Thymus (tissue), 14 donors: ENCODE measurements at places on chromosomes 2 and 18. TPM values are rescaled to one million over a fixed set of nuclear protein-coding genes. Genes with fewer than 3 reads are reported as not detected.

DNA sequence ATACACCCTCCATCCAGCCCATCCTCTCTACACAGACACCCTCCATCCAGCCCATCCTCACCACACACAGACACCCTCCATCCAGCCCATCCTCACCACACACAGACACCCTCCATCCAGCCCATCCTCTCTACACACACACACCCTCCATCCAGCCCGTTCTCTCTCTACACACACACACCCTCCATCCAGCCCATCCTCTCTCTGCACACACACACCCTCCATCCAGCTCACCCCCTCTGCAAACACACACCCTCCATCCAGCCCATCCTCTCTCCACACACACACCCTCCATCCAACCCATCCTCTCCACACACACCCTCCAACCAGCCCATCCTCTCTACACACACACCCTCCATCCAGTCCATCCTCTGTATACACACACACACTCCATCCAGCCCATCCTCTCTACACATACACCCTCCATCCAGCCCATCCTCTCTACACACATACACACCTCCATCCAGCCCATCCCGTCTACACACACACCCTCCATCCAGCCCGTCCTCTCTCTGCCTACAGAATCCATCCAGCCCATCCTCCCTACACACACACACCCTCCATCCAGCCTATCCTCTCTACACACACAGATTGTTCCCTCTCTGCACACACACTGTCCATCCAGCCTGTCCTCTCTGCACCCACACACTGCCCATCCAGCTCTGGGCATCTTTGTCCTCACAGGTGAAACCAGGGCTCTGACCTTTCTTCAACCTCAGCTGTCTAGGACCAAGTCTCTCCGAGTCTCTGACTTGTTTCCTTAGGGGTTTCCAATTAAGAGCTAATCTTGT lies 81.2 kb downstream of the EIPR1 start:
- H3K4me3 ChIP-seq = no peak overlapping the region
- H3K27ac ChIP-seq = no peak overlapping the region
- DNase-seq = no peak
- H3K27me3 ChIP-seq = no peaks in the 10 kb centered on the region
- H3K4me1 ChIP-seq = no peaks in the 10 kb centered on the region
- H3K36me3 ChIP-seq = no peaks in the 10 kb centered on the region

DNA sequence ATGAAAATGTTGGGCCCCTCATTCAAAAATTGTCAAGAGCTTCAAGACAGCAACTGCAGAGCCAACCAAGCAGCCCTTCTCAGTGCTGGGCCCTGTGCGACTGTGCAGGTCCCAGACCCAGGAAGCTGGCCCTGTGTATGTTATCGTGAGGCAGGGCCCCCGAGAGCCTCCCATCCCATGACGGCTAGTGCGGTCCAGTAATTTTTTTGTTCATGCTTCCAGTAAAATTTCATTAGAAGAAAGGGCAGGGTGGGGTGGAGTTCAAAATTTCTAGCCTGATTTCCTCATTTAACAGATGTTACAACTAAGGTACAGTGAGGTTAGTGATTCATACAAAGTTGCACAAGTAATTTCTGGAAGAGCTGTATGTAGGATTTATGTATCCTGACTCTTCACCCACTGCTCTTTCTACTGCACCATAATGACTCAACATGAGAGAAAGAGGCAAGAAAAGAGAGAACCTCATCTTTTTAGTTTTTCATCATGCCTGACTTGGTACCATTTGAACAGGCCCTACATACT lies 105.5 kb downstream of the ZEB2 start:
- H3K4me1 ChIP-seq = no peaks in the 10 kb centered on the region
- H3K4me3 ChIP-seq = no peak overlapping the region
- H3K36me3 ChIP-seq = no peaks in the 10 kb centered on the region
- no peak overlapping the region for H3K27ac ChIP-seq

STPG4 gene
- 0.14 TPM for total RNA-seq

MAB21L4 gene
- total RNA-seq = 1.1 TPM

DNA sequence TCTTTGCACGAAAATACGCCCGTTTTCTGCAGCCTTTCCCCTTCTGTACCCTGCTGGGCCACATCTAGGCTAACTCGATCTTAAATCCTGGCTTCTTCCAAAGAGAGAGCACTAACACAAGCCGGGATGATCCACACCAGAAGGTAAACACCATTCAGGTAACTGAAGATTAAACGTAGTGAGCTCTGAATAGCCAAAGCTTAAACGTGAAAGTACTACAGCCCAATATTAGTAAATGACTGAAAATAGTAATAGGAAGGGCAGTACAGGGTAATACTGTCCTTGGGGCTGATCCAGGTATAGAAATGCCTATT lies 422 bp upstream of the MRPL53 start:
- H3K27me3 ChIP-seq = no peaks in the 10 kb centered on the region
- peaks cover 39% of the 10 kb centered on the region for H3K36me3 ChIP-seq
- peaks cover 22% of the 10 kb centered on the region for H3K4me1 ChIP-seq
- H3K4me3 ChIP-seq = peak overlapping the region; percentile 61
- DNase-seq = no peak

DNA sequence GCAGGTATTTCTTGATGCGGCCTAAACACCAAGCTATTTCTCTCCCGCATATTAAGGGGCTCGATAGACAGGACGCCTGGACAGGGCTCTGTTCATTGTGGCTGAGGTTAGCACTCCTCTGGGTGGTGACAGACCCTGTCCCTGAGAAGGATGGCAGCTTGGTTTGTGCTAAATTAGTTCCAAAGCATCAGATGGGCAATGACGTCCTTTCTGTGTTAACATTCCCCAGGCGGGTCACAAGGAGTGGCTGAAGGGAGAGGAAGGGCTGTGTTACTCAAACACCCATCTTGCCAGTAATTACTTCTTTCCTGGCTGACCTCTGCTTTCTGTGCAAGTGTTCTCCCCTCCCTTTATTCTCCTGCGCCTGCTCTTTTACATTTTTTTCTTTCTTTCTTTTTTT lies 75.0 kb downstream of the TMEM247 start:
- no peak overlapping the region for H3K4me3 ChIP-seq
- H3K27me3 ChIP-seq = no peaks in the 10 kb centered on the region
- peaks cover 9% of the 10 kb centered on the region for H3K4me1 ChIP-seq
- H3K27ac ChIP-seq = no peak overlapping the region
- no peak for DNase-seq
- peaks cover 20% of the 10 kb centered on the region for H3K36me3 ChIP-seq

INPP5D gene
- total RNA-seq = 26.6 TPM

- no peak overlapping the region for H3K27ac ChIP-seq
- H3K4me3 ChIP-seq = no peak overlapping the region
- H3K4me1 ChIP-seq = no peaks in the 10 kb centered on the region
- no peaks in the 10 kb centered on the region for H3K27me3 ChIP-seq
- no peak for DNase-seq
Observed at GRCh38 chr2:237561221-237561620, 5.2 kb upstream of the PRLH start.

DNA sequence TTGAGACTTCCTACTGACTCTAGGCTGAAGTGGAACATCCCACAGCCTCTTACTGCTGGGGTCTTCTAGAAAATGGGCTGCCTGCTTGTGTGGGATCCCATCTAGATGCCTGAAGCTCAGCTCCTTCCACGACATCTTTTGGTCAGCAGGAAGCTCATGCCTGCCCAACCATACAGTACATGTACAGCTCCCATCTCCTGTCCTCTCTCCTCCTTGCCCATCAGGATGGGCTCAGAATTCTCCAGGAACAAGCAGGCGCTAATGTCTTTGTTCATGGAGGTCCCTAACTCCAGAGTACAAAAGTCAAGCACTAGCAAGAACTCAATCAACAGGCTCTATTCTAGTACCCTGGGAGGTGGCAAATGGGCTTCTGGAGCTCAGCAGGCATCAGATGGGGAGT lies 31.7 kb upstream of the GPR17 start:
- H3K27me3 ChIP-seq = no peaks in the 10 kb centered on the region
- no peak overlapping the region for H3K4me3 ChIP-seq
- no peaks in the 10 kb centered on the region for H3K36me3 ChIP-seq
- peak overlapping the region; percentile 87 for H3K27ac ChIP-seq
- DNase-seq = no peak

DNA sequence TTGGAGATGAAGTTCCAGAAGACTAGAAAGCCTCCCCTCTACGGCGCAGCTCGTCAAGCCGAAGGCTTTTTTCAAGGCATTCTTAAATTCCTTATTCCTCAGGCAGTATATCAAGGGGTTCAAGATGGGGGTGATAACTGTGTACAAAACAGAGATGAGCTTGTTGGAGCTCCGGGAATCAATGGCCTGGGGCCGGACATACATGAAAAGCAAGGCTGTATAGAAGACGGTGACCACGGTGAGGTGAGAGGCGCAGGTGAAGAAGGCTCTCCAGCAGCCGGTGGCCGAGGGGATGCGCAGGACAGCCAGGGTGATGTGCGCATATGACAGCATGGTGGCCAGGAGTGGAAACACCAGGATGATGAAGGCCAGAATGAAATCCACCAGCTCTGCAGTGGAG lies 8.2 kb downstream of the OR6B3 start:
- no peak overlapping the region for H3K4me3 ChIP-seq
- H3K27me3 ChIP-seq = no peaks in the 10 kb centered on the region
- DNase-seq = no peak
- no peak overlapping the region for H3K27ac ChIP-seq

ANKRD62 gene
- not detected for total RNA-seq

GRCh38 chr2:137173463-137173862 lies 408.1 kb downstream of the THSD7B start:
- H3K27ac ChIP-seq = no peak overlapping the region
- DNase-seq = no peak
- H3K36me3 ChIP-seq = no peaks in the 10 kb centered on the region
- H3K4me1 ChIP-seq = no peaks in the 10 kb centered on the region
- no peaks in the 10 kb centered on the region for H3K27me3 ChIP-seq
- no peak overlapping the region for H3K4me3 ChIP-seq

AFG3L2 gene
- 34.3 TPM for total RNA-seq

PTPRN gene
- 0.14 TPM for total RNA-seq

SLC35G4 gene
- total RNA-seq = not detected

DNA sequence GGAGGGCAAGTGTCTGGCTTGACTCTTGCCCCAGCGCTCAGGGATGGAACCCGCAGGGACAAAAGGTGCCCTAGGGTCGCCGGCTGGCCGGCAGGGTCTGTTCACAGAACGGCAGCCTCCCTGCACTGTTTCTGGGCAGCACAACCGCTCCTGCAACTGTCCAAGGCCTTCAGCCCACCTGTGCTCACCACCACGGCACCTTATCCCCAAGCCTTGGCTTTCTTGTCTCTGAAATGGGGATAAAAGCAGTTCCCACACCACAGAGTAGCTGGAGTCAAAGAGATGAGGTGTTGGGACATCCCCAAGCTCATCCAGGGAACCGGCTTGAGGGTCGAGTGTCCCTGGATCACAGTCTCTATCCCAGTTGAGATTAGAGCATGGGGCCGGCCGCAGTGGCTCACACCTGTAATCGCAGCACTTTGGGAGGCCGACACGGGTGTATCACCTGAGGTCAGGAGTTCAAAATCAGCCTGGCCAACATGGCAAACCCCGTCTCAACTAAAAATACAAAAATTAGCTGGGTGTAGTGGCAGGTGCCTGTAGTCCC lies 4.7 kb downstream of the SNORC start:
- H3K4me3 ChIP-seq = no peak overlapping the region
- no peak for DNase-seq
- H3K27me3 ChIP-seq = peaks cover 22% of the 10 kb centered on the region
- no peaks in the 10 kb centered on the region for H3K36me3 ChIP-seq

DNA sequence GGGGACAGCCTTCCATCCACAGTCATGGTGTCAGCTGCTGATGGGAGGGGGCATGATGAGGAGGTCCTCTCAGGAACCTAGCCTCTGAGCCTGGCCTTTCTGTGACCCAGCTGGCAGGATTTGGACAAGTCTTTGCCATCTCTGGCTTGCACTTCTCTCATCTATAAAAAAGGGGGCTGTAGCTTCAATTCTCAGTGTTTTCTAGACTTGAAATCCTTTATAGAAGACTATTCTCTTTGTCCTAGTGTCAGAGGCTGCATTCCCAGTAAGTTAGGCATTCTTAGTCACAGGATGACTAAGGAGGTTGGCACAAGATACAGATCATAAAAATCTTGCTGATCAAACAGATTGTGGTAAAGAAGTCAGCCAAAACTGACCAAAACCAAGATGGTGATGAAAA lies 958.5 kb downstream of the CNTNAP5 start:
- DNase-seq = no peak
- H3K4me3 ChIP-seq = no peak overlapping the region

- peaks cover 7% of the 10 kb centered on the region for H3K4me1 ChIP-seq
- peak; percentile 28 for DNase-seq
- H3K27ac ChIP-seq = peak overlapping the region; percentile 87
Observed at GRCh38 chr2:97995026-97995733, 568 bp downstream of the TMEM131 start.

WNT6 gene
- 0.14 TPM for total RNA-seq

- no peak overlapping the region for H3K4me3 ChIP-seq
- DNase-seq = no peak
- no peaks in the 10 kb centered on the region for H3K27me3 ChIP-seq
- H3K27ac ChIP-seq = no peak overlapping the region
- H3K36me3 ChIP-seq = no peaks in the 10 kb centered on the region
Observed at GRCh38 chr2:223247136-223247535, 195.1 kb downstream of the KCNE4 start.

DNA sequence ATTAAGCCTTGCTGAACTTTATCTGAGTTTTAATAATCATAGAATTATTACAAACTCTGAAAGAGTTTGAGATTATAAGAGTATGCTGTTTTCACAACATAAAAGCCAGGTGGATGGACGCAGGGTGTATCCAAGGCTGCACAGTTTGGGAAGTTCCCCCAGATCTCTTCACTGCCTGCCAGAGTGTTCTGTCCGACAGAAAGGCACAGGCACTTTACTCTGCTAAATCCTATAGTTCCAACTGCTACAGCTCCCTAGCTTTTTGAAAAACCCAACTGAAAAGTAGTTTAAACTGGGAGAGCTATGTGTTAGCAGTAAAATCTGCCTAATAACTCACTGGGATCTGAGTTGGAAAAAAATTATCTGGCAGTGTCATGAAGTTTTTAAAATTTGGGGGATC lies 38.0 kb downstream of the MFSD6 start:
- no peaks in the 10 kb centered on the region for H3K36me3 ChIP-seq
- no peaks in the 10 kb centered on the region for H3K27me3 ChIP-seq
- no peak overlapping the region for H3K4me3 ChIP-seq
- H3K27ac ChIP-seq = no peak overlapping the region

GRCh38 chr2:8550481-8550880 lies 131.4 kb upstream of the ID2 start:
- no peak overlapping the region for H3K4me3 ChIP-seq
- no peak for DNase-seq
- no peaks in the 10 kb centered on the region for H3K27me3 ChIP-seq
- H3K36me3 ChIP-seq = no peaks in the 10 kb centered on the region
- H3K4me1 ChIP-seq = peaks cover 40% of the 10 kb centered on the region

DNA sequence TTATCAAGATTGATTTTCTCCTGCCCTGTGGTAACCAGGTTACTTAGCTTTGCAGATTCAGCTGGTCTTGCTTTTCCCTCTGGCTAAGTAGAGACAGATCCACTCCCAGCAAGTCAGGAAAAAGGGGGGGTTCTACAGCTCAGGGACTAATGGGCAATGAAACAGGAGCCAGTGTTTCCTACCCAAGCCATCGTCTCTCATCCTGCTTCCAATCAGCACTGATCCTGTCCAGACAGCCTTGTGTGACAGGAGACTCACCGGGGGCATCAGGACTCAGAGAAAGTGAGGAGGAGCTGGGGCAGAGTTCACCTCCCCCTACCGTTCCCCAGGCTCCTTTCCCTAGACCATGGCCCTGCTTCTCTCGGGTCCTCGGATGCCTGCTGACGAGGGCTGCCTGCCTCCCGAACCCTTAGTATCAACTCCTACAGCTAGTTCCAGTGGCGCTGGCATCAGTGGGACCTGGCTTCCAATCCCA lies 307.6 kb downstream of the ALK start:
- H3K36me3 ChIP-seq = no peaks in the 10 kb centered on the region
- H3K4me1 ChIP-seq = no peaks in the 10 kb centered on the region
- no peak overlapping the region for H3K27ac ChIP-seq
- H3K4me3 ChIP-seq = no peak overlapping the region
- DNase-seq = no peak

LRRTM4 gene
- 0.09 TPM for total RNA-seq

CBLN2 gene
- 0.24 TPM for total RNA-seq
